ENCODE measurements at places on chromosomes 11 and 22.
A peak's percentile ranks its signal among the peaks of the same experiment; 100 is the strongest.

DNA sequence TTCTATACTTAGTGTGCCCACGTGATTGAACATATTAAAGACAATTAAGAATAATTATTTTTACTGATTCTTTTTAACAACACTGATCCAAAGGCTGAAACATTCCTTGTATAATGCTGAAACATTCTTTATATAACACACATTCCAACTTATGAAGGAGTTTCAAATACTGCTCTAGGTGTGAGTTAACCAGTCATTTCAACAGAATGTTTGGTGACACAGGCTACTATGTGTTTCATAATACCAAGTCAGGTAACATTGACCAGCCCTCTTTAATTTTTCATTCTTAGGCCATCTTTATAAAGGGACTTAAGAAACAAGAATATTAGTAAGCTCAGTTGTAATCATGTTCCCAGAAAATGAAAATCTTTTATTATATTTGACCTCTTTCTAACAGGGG is 136.6 kb downstream of the ELP4 start:
- H3K36me3 ChIP-seq, result no peaks in the 10 kb centered on the region
- H3K4me3 ChIP-seq, result no peak overlapping the region
- H3K27ac ChIP-seq, result no peak overlapping the region
- no peak for DNase-seq

- no peaks in the 10 kb centered on the region for H3K27me3 ChIP-seq
- no peak for DNase-seq
- no peak overlapping the region for H3K27ac ChIP-seq
- no peaks in the 10 kb centered on the region for H3K36me3 ChIP-seq
These were observed 30.0 kb upstream of the FLI1 start for GRCh38 chr11:128663824-128664223.

DNA sequence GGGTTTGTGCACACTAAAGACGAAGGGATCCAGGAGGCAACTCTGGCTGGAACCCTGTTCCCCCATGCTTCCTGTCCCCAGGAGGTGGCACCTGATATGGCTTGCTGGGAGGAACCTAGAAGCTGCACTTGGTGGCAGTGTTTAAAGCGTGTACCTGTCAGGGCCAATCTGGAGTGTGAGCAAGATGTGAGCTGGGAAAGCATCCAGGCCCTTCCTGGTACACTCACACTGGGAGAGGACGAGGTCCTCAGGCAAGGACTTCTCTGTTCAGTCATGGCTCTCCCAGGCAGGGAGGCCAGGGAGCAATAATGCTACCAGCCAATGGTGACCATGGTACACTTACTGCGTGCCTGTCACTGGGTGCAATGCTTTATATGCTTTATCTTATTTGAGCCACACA is 130.7 kb upstream of the NECTIN1 start:
- H3K36me3 ChIP-seq, result no peaks in the 10 kb centered on the region
- H3K27me3 ChIP-seq, result no peaks in the 10 kb centered on the region
- H3K4me3 ChIP-seq, result no peak overlapping the region
- DNase-seq, result no peak

GRCh38 chr22:46074771-46075551 is 75.4 kb upstream of the PPARA start:
- H3K36me3 ChIP-seq, result no peaks in the 10 kb centered on the region
- no peak for DNase-seq
- peaks cover 41% of the 10 kb centered on the region for H3K27me3 ChIP-seq
- no peaks in the 10 kb centered on the region for H3K4me1 ChIP-seq

DNA sequence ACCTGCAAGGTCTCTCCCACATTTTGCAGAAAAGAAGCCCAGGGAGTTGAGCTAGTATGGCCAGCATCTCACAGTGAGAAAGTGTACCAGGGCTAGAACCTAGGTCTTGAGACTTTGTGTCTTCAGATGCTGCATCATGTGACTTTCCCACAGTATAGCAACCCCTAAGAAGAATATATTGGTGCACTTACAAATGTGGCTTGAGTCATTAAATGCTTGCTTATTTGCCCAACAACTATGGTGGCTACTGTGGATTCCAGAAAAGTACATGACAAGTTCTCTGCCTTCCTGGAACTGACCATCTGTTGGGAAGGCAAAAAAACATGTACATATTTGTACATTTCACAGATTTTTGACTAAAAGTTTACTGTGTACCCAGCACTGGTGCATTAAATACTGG is 55.0 kb downstream of the POLD3 start:
- H3K4me1 ChIP-seq, result no peaks in the 10 kb centered on the region
- no peaks in the 10 kb centered on the region for H3K27me3 ChIP-seq
- DNase-seq, result no peak
- peaks cover 9% of the 10 kb centered on the region for H3K36me3 ChIP-seq
- no peak overlapping the region for H3K27ac ChIP-seq

- H3K27ac ChIP-seq, result no peak overlapping the region
- no peaks in the 10 kb centered on the region for H3K27me3 ChIP-seq
- H3K4me1 ChIP-seq, result no peaks in the 10 kb centered on the region
- no peak overlapping the region for H3K4me3 ChIP-seq
- DNase-seq, result no peak
These were observed 16.8 kb downstream of the ANO3 start for GRCh38 chr11:26348776-26349175.

DNA sequence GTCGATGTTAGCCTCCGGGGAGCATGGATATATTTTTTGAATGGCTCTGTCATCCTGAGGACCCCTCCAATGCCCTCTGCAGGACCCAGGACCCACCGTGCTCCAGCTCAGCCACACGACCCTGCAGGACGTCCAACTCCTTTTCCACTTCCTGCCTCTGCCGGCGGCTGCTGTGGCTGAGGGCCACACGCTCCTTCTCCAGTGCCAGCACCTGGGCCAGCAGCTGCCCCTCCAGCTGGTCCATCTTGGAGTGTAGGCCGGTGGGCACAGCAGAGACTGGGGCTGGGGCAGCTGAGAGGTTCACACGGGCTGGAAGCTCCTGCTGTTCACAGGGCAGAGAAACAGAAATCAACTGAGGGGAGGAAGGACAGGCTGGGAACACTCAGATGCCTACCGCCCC is 15.6 kb downstream of the NPTXR start:
- DNase-seq, result no peak
- H3K36me3 ChIP-seq, result no peaks in the 10 kb centered on the region
- H3K4me3 ChIP-seq, result no peak overlapping the region
- peaks cover 35% of the 10 kb centered on the region for H3K27me3 ChIP-seq

DNA sequence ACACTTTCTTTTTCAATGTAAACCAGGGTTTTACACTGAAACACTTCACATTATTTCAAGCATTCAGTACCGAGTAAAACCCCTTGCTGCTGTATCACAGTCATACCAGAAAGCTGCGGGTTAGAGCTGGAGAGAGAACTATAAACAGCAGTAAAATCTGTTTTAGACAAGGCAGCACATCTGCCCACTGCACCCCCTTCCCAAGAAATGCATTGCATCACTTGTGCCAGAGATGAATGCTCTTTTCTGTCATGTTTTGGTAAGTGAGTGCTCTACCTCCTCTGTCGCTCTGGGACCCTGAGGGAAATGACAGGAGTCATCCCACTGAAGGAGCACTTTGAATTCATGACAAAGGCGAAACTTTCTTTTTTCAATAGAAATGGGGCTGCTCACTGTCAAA is 107.2 kb downstream of the MAML2 start:
- H3K27me3 ChIP-seq, result no peaks in the 10 kb centered on the region
- no peaks in the 10 kb centered on the region for H3K36me3 ChIP-seq
- H3K4me3 ChIP-seq, result no peak overlapping the region
- H3K27ac ChIP-seq, result no peak overlapping the region
- DNase-seq, result no peak

DNA sequence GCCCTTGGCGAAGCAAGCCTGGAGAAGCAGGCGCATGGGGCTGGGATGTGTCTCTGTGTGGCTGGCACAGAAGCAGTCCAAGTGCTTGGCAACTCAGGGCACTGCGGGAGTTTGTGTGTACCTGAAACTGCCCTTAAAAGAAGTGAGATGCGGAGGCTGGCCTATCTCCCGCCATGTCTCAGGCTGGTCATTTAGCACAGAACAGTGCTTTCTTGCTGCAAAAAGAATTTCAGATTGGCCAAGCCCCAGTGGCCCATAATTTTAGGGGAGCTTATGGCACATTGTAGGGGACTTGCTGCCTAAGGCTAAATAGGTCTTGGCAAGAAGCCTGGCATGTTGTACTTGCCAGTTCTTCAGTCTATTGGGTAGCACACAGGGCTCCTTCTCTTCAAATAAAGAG is 16.4 kb downstream of the EHF start:
- no peak overlapping the region for H3K4me3 ChIP-seq
- H3K4me1 ChIP-seq, result peaks cover 6% of the 10 kb centered on the region
- H3K36me3 ChIP-seq, result no peaks in the 10 kb centered on the region
- no peak overlapping the region for H3K27ac ChIP-seq

- H3K36me3 ChIP-seq, result no peaks in the 10 kb centered on the region
- H3K27ac ChIP-seq, result no peak overlapping the region
- no peak for DNase-seq
- no peaks in the 10 kb centered on the region for H3K4me1 ChIP-seq
These were observed 16.9 kb downstream of the SMIM38 start for GRCh38 chr11:69172674-69173073.

DNA sequence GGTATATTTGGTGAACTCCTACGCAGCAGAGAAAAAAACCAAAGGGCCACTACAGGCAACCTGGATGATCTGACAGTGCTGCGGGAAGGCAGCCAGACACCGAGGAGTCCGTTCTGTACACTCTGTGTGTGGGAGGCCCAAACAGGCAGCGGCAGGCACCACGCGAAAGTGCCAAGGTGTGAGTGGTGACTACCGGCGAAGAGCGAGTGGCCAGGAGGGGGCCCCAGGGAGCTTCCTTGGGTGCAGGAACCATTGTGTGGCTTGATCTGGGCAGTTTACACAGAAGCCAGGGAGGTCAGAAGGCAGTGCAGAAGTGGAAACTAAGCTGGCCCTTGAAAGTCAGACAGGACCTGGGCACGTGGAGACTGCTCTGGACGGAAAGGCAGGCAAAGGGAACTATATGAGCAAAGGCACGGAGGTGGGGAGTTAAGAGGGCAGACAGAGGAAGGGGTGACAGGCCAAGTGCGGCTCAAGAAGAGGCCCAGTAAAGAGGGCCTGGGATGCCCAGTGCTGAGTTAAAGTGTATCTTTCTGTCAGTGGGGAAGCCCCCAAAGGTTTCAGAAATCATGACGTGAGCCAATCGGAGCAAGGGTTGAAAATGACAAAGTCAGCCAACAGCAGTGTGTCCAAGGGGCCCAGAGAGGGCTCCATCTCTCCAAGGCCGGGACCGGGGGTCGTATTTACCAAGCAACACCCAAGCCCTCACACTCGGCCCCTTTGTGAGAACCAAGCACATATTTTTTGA is 10.6 kb downstream of the TMEM184B start:
- no peaks in the 10 kb centered on the region for H3K27me3 ChIP-seq
- DNase-seq, result no peak
- H3K4me3 ChIP-seq, result no peak overlapping the region
- peaks cover 25% of the 10 kb centered on the region for H3K4me1 ChIP-seq

DNA sequence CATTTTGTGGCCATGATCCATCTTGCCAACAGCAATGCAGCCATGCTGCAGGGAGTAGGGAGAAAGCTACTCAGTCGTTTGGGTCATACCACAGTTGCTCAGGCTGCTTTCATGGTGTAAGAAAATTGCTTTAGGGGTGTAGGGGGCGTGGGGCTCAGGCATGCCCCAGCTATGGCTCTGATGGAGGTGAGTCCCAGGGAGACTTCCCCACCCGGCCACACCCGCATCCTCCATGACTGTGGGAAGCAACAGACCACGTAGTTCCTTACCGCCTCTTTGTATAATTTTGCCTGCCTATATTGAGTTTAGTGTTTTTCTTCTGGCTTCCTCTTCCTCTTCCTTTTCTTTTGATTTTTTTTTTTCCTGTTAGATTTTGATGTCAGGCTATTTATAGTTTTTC is 58.8 kb downstream of the SPECC1L start:
- H3K4me1 ChIP-seq, result no peaks in the 10 kb centered on the region
- peaks cover 9% of the 10 kb centered on the region for H3K36me3 ChIP-seq
- H3K27ac ChIP-seq, result no peak overlapping the region
- no peak for DNase-seq
- H3K4me3 ChIP-seq, result no peak overlapping the region

GRCh38 chr11:68798221-68798813 is 43.4 kb downstream of the CPT1A start:
- no peak overlapping the region for H3K27ac ChIP-seq
- no peaks in the 10 kb centered on the region for H3K4me1 ChIP-seq
- peak; percentile 62 for DNase-seq
- H3K27me3 ChIP-seq, result no peaks in the 10 kb centered on the region
- no peak overlapping the region for H3K4me3 ChIP-seq

DNA sequence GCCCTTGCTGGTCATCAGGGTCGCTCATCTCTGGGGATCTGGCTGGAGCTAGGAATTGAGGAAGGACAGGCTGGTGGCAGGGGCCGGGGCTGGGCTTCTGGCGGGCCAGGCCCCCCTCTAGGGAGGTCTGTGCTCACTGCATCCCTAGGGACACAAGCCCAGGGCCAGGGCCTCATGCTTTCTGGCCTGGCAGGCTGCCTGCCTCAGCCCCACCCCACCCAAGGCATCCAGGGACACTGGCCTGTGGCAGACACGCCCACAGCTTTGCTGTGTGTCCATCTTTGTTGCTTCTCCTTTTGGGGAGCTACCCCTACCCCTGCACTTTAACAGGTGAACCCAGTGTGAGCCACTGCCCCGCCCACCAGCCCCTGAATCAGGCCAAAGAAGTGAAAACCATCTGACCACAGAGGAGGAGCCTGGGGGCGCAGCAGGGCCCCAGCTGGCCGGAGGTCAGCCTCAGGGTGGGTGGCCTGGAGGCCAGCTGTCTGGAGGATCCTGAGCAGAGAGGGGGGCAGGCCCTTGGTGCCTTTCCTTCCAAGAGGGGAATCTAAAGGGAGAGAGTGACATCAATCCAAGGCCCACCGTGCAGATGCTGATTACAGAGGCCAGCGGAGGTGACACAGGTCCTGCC is 26.8 kb upstream of the CELSR1 start:
- H3K4me1 ChIP-seq, result peaks cover 10% of the 10 kb centered on the region
- H3K27me3 ChIP-seq, result no peaks in the 10 kb centered on the region
- H3K36me3 ChIP-seq, result no peaks in the 10 kb centered on the region
- H3K4me3 ChIP-seq, result no peak overlapping the region

GRCh38 chr11:101666916-101667315 is 83.1 kb upstream of the TRPC6 start:
- no peaks in the 10 kb centered on the region for H3K4me1 ChIP-seq
- no peak for DNase-seq
- H3K27me3 ChIP-seq, result no peaks in the 10 kb centered on the region

DNA sequence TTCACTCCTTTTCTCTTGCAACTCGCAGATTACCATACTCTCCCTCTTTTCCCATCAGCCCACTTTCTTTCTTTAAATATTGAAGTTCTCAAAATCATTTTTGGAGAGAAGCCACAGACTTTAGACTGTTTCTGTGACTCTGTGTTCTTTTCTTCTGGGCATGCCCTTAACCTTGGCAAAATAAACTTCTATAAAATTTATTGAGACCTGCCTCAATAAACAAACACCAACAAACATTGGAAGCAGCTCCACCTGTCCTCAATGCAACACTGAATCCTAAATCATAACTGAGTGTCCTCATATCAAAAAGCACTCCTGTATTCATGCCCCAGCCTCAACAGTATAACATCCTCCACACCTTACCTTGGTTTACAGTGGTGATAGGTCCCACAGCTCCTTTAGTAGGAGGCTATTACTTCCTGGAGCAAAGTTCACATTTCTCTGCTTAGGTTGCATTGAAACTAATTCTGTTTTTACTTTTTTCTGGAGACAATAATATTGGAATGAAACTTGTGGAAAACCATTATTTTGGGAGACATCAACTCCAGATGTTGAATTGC is 320.0 kb upstream of the LRRC4C start:
- H3K4me3 ChIP-seq, result no peak overlapping the region
- DNase-seq, result no peak
- no peaks in the 10 kb centered on the region for H3K36me3 ChIP-seq
- no peak overlapping the region for H3K27ac ChIP-seq

- H3K27ac ChIP-seq, result no peak overlapping the region
- H3K4me3 ChIP-seq, result no peak overlapping the region
- H3K4me1 ChIP-seq, result no peaks in the 10 kb centered on the region
- no peak for DNase-seq
- no peaks in the 10 kb centered on the region for H3K27me3 ChIP-seq
- no peaks in the 10 kb centered on the region for H3K36me3 ChIP-seq
These were observed 778.4 kb upstream of the FAT3 start for GRCh38 chr11:91446267-91446666.
